ENCODE measurements at places on chromosomes 5 and 9.
A peak's percentile ranks its signal among the peaks of the same experiment; 100 is the strongest.

- DNase-seq: no peak
Observed at GRCh38 chr5:50435168-50435567, 5.9 kb downstream of the EMB start.

- no peak for DNase-seq
Observed at GRCh38 chr9:81690251-81690851, 1.0 kb upstream of the TLE1 start.

- no peak for DNase-seq
Observed at GRCh38 chr5:141603923-141604717, 14.7 kb downstream of the DIAPH1 start.

DNA sequence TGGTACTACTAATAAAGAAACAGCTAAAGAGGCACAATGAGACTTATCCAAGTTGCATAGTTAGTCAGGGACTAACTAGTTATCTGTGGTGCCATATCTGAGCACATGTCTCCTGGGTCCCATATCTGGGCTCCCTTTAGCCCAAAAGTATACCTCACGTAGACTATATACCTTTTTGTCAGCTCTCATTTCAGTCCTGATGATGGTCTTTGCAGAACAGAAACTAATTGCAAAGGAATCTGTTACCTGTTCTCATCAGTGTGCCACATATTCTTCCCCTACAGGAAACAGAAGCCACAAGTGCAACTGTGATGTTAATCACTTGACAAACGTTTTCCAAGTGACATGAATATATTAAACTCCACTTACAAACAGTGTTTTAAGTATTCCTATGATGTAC lies 395.2 kb downstream of the KIAA0825 start:
- DNase-seq: no peak

- DNase-seq: no peak
Observed at GRCh38 chr9:138099803-138100598, 222.4 kb downstream of the CACNA1B start.

- DNase-seq: no peak
Observed at GRCh38 chr5:123752552-123753179, 240.7 kb downstream of the CSNK1G3 start.

DNA sequence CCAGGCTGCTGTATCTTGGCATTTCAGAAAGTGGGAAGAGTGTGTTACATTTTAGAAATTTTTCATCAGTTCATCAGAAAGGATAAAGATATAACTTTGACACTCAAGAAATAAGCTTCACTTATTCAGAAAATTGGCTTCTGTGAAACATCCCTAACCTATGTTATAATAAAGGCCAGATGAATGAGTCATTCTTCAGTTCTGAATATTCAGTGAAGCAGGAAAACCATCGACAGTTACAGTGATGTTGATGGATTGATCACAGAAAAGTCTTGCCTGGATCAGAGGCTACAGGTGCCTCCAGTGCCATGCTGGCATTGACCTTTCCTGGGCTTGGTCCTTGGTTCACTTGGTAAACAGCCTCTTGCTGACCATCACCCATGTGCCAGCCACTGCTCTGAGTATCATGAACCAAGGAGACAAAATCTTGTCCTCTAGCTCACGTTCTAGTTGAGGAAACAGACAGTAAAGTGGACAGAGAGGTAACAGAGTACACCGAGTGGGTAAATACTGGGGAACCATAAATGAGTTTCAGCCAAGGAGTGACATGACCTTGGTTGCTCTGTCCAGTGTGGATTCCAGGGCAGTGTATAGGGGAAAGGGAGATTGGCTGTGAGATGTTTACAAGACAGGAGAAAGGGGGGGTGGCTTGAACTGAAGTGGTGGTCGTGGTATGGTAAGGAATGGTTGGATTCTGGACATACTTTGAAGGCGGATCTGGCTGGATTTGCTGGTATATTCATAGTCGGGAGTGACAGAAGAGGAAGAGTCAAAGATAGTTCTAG lies 98.6 kb downstream of the AMBP start:
- no peak for DNase-seq

GRCh38 chr5:7828269-7828668 lies 22.7 kb downstream of the CFAP90 start:
- DNase-seq: no peak

GRCh38 chr5:90807496-90807895 lies 248.9 kb downstream of the ADGRV1 start:
- DNase-seq: no peak

DNA sequence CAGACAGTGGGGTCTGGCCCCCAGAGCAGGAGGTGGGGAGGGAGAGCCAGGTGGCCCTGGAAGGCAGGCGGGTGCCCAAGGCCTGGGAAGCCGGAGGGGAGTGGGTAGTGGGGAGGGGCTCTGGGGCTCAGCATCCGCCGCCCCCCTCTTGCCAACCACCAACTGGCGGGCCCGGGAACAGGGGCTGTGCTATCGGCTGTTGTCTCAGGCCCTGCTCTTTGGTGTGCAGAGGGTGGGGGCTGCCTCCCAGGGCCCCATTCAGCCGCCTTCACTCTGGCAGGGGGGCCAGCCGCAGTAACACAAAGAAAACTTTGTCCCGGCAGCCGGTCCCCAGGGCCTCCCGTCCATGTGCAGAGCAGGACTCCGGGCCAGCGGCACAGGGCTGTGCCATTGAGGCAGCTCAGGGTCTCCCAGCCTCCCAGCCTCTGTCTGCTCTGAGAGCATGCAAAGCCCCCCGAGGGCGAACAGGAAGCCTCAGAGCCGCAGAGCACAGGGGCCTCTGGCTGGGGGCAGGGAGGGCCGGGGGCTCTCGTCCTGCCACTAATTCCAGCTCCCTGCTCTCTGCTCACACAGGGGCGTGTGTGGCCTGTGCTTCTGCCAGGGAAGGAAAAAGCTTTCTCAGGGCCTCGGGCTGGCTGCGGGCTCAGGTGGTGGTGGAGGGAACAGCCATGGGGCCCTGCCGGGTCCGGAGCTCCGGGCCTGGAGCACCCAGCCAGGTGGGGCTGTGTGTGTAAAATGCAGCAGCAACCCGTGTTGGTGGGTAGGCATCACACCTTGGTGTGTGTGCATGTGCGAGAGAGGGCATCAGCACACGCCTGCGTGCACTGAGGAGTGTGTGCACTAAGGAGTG lies 54.2 kb upstream of the NOTCH1 start:
- peak; percentile 89 for DNase-seq

GRCh38 chr9:87346061-87346665 lies 151.5 kb upstream of the DAPK1 start:
- peak; percentile 54 for DNase-seq

- no peak for DNase-seq
Observed at GRCh38 chr9:137267933-137268355, 9.6 kb upstream of the TOR4A start.
